ENCODE measurements at places on chromosomes 13 and 19. TPM values are rescaled to one million over a fixed set of nuclear protein-coding genes. Genes with fewer than 3 reads are reported as not detected.
A peak's percentile ranks its signal among the peaks of the same experiment; 100 is the strongest.

RNF113B gene
- not detected for total RNA-seq

DIRAS1 gene
- total RNA-seq: 0.33 TPM

ZNF534 gene
- 0.09 TPM for total RNA-seq

GAS6 gene
- total RNA-seq: 0.54 TPM

SIGLEC5 gene
- total RNA-seq: not detected

PTH2 gene
- total RNA-seq: not detected

- DNase-seq: no peak
Measured at GRCh38 chr13:81987159-81987558, 1646.2 kb upstream of the SPRY2 start.

GRCh38 chr13:104773775-104774174 is 1707.6 kb upstream of the SLC10A2 start:
- DNase-seq: no peak

GRCh38 chr13:25662516-25662915 is 290.7 kb downstream of the ATP8A2 start:
- no peak for DNase-seq

DNA sequence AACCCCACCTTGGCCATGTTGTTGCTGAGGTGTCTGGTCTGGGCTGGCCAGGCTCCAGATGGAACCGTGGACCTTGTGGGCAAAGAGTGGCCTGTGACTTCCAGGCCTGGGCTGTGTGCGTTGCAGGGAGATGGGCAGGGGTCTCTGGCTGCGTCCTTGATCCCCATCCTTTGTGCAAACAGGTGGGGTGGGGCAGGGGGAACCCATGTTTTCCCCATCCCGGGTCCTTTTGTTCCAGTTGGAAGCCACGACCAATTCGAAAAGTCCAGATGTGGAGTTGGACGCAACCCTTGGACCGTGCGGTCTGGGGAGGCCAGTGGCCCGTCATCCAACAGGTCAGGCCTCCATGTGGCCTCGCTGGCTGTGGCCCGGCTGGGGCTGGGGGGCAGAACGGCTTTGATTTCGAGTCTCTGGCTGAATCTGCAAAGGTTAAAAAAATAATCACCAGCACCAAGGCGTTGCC is 13.1 kb upstream of the COMP start:
- no peak for DNase-seq

DNA sequence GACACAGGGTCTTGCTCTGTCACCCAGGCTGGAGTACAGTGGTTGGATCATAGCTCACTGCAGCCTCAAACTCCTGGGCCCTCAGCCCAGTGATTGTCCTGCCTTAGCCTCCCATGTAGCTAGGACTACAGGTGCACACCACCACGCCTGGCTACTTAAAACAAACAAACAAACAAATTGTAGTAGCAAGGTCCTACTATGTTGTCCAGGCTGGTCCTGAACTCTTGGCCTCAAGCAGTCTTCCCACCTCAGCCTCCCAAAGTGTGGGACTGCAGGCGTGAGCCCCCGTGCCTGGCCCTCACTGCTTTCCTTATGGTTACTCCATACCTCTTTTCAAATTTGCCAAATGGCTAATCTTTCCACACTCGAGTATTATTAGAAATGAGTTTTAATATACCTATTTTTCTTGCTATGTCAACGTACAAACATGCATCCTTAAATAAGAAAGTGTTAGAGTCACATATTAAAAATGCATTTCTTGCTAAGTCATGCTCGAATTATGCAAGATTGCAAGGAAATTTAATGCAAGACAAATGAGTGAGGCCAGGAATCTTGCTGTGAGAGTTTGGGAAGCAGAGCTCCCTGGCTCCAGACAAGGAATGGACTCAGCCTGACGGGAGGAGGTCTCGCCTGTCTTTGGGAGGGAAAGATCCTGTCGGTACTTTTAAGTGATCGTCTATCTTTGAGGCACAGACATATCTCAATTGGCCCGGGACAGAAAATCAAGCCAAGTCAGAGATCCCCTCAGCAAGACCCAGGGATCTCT is 39.4 kb downstream of the RFX2 start:
- no peak for DNase-seq

GRCh38 chr19:40806423-40807146 is 7.6 kb downstream of the EGLN2 start:
- peak; percentile 90 for DNase-seq

DNA sequence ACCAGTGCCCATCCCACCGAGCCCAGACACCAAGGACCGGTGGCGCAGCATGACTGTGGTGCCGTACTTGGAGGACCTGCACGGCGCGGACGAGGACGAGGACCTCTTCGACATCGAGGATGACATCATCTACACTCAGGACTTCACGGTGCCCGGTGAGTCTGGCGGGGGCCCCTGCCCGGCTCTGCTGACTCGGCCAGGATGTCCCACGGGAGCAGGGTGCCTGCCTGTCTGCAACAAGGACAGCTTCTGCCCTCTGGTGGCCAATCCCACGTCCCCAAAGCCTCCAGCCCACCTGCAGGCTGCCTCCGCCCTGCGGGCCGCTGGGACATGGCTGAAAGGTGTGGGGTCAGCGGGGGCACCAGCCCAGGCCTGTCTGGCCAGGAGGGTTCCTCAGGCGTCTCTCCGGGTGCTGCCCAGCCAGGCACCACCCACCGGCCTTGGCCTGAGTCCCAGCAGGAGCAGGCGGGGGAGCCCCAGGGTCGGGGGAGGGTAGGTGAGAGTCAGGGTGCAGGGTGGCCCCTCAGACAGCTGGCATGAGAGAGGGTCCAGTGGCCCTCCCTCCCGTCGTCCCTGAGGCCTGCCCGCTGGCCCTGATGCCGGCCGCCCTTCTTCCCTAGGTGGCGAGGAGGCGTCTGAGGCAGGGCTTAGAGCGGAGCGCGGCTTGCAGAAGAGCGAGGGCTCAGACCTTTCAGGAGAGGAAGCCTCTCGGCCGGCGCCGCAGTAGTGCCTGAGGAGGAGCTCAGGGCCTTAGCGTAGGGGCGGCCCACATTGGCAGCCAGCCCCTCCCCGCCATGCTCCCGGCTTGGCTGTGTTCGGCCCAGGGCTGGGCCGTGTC is 14.6 kb downstream of the CBARP start:
- peak; percentile 69 for DNase-seq

- peak; percentile 68 for DNase-seq
Measured at GRCh38 chr19:3479177-3479833, 1.0 kb downstream of the SMIM24 start.

- DNase-seq: peak; percentile 1
Measured at GRCh38 chr13:113931841-113932459, 41.9 kb downstream of the C13orf46 start.

GRCh38 chr13:77507931-77508776 is 27.4 kb upstream of the SCEL start:
- DNase-seq: peak; percentile 10

- DNase-seq: no peak
Measured at GRCh38 chr13:39224671-39225240, 186.5 kb downstream of the NHLRC3 start.

DNA sequence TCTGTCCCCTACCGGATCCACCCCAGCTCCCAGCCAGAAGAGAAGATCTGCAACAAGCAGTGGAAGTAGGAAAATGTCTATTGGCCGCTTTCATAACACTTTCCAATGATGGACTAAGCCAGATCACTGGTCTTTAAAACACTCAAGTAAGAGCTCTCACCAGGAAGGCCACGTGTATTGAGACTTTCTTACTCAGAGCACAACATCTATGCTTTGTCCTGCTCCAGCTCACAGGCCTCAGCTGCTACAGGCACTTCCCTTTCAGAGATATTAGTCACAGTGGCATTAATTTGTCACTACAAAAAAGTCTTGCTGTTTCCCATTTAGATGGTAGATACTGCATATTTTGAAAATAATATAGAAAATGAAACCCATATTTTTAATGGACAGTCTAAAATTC is 164.2 kb downstream of the ABCC4 start:
- peak; percentile 19 for DNase-seq

DNA sequence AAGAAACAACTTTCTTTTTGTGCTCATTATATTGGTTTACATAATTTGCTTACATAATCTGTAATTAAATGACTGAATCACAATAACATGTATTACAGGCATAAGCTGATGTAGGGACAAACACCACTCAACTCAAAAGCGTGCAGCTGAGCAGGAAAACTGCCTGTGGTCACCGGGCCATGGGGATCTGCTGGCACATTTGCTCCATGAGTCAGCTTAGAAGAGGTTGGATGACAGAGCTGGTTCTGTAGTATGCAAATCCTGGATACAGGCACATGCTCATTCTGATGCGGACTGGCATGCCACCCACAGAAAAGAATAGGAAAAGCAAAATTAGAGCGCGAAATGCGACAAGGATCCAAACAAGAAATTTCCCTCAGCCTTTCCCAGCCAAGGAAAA is 128.6 kb downstream of the USP12 start:
- peak; percentile 55 for DNase-seq

GRCh38 chr13:65926750-65927171 is 1303.4 kb downstream of the PCDH9 start:
- DNase-seq: peak; percentile 12

DNA sequence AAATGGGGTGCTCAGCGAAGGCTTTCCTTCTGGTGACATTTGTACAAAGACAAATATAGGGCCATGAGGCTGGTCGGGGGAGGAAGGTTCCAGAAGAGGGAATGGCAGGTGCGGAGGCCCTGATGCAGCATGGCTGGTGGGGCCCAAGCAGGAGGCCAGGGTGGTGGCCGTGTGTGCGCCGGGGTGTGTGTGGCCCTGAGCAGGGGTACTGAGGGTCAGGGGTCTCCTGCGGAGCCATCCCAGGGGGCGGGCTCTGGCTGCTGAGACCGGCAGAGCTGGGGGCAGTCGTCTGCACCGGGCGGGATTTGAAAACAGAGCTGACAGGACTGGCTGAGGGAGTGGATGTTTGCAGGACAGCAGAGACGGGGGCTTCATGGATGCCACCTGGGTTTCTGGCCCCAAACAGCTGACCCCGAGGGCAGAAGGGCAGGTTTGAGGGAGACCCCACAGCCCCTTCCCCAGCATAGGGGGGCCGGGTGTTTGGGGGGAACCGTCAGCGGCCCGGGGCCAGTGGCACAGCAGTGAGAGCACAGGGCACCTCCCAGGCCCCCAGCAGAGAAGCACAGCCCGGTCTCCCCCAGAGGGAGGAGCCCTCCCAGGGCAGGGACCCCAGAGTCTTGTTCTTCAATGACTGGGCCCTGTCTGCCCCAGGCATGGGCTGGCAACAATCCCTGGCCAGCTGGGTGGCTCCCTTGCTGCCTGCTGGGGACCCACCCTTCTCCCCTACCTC is 11.4 kb downstream of the PIAS4 start:
- no peak for DNase-seq

GRCh38 chr13:110562036-110562597 is 595 bp upstream of the RAB20 start:
- DNase-seq: peak; percentile 56

DNA sequence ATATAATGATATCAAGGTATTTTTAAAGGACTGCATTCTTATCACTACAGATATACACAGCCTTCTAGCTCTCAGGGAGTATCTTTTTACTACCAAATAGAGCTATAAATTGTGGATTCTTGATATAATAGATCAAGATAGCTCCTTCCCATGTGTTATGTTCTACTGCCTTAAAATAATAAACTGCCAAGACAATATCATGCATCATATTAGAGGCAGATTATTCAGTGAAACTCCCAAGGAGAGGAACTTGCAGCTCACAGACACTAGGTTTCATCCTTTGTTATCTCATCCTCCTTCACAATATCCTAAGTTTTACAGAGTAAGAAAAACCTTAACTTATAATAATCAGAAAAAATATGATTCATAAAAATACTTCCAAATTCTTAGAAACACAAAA is 802.8 kb downstream of the DIAPH3 start:
- no peak for DNase-seq

DNA sequence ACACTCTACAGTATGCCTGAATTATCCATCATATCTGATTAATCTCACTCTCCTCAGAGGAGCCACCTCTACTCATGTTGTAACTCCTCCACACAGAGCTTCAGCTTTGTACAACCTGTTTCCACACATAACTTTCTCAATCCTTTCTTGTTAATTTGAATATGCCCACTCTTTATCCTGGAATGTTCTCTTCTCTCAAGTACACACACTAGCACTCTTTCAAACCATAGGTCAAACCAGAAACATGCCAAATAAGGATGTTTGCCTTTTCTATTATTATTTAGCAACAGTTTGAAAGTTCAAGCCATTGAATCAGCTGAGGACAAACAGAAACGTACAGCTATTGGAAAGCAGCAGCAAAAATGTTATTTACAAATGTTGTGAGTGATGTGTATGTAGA is 110.3 kb downstream of the MIPEP start:
- no peak for DNase-seq

DNA sequence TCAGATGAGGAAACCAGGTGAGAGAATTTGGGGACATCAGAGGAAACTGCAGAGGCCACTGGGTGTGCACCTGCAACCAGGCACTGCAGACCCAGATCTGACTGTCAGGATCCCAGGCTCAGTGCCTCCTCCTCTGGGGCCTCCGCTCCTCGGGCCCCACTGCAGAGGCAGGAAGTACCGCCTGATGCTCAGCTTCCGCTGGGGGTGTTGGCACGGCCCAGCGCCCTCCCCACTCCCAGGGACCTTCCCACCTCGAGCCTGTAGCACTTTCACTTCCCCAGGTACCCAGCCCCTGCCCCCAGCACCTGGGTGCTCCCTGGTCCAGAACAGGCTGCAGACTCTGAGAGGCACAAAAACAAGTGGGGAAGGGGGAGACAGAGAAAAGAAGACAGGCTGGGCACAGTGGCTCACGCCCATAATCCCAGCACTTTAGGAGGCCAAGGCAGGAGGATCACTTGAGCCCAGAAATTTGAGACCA is 1.4 kb upstream of the CD37 start:
- DNase-seq: peak; percentile 83

DNA sequence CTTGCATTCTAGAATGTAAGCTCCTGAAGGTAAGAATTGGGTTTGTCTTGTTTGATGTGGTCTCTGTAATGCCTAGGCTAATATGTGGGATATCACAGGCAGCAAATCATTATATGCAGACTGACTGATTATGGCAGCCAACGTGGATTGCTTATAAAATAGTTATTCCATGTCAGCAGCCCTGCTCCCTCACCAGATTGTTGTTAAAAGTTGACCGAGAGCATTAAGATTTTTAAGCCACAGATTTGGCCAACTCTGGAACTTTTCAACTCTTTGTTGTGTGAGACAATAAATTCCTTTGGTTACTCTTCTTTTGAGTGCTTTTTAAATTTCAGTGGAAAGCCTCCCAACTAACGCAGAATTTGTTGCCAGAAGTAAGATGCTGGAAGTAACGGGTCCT is 92.6 kb upstream of the FAM216B start:
- no peak for DNase-seq

Measured in activated CD4-positive, alpha-beta T cell treated with anti-CD3 and anti-CD28 coated beads for 36 hours (primary cell).